Fibroblast of the aortic adventitia (primary cell): ENCODE measurements at places on chromosomes 4 and X.

DNA sequence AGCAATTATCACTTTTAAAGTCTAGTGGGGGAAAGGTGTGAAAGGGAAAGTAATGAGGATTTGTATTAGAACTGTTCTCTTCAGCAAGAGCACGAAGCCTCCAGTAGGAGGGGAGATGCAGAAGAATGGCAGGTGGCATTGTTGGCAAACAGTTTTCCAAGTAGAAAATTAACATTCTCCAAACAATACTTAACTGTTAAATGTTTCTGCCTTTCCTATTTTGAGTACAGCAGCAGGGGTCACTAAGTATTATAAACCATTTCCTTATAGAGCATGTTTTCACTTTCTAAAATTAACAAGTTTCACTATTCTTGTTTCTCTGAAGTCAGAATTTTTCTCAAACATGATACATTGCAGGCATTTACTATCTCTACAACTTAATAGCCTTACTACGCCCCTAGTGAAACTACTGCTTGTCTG, 58.7 kb downstream of the LEF1 start:
- DNase-seq: no peak

GRCh38 chrX:126658447-126658846, 105.8 kb upstream of the DCAF12L1 start:
- DNase-seq: no peak

DNA sequence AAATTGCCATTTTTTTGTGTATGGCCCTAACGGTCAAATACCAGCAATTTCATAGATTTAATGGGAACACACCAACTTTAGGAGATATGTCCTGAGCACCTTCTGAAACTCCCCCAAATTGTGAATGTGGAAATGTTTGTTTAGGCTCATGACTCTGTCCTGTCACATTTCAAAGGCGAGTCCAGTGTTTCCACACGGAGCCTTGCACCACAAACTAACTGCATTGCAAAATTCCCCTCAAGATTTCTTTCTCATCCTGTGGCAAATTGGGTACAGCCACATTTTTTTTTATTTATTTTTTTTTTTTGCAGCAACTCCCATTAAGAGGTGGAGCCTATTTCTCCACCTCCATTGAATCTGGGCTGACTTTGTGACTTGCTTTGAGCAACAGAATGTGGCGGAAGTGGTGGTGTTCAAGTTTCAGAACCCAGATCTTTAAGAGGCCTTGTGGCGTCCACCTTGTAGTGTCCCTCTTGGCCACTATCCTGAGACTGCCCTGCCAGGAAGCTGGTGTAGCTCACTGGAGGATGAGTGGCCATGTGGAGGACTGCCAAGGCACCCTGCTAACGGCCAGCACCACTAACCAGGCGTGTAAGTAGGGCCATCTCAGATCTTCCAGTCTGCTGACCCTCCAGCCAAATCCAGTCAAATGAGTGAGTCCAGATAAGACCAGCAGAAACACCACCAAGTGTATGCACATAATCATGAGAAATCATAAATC, 172.4 kb upstream of the SCML1 start:
- peak; percentile 63 for DNase-seq

DNA sequence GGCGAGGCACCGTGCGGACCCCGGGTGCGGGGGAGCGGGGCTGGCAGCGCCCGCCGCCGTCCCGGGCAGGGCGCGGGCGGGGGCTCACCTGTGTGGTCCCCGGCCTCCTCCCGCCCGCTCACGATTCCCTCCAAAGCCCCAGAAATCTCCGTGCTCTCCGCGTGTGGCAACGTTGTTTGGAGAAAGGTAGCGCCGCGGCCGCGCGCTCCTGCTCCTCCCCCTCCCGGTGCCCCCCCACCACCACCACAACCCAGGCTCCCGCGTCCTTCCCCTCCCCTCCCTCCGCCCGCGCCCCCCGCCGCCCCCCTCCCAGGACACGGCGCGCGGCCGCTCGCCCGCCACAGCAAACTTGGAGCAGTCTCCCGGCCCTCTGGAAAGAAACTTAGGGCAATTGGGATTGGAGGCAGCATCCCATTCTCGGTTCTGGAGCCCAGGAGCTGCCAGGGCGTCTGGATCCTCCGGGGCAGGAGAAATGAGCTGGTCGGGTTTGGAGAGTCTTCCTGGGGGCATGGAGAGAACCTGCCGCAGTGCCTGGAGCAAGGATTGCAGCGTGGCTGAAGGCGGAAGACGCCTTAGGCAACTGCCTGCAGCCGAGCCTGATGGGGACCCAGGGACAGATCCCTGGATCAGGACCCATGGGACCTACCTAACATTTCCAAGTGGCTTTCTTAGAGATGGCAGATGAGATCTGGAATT, 855 bp downstream of the KLF3 start:
- peak; percentile 58 for DNase-seq

GRCh38 chrX:125424536-125424935, 104.9 kb downstream of the TEX13C start:
- DNase-seq: no peak

GRCh38 chrX:1422135-1422465, 30.2 kb upstream of the SLC25A6 start:
- no peak for DNase-seq

- peak; percentile 90 for DNase-seq
Observed at GRCh38 chrX:53116101-53116500, 22.2 kb downstream of the KANTR start.
